ENCODE measurements at places on chromosomes 6 and 20.

DNA sequence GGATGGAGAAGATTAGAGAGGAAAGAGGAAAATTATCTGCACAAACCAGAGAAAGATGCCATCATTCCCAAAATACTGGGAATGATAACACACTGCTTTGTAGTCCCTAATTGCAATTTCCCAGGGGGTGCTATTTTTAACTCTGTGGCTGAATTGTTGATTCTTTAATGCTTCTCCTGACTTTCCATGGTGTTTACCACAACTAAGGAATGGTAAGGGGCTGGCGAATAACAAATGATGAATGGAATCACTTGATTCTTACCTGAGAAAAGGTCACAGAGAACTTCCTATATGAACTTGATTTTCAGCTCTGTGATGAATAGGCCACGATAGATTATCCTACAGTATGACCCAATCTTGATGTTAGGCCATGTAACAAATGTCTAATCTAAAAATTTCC, 22.0 kb upstream of the IGF2R start:
- no peak for DNase-seq

- no peak for DNase-seq
These were observed 78.3 kb downstream of the PHIP start for GRCh38 chr6:78999737-79000136.

- peak; percentile 45 for DNase-seq
These were observed 168.5 kb downstream of the CDC5L start for GRCh38 chr6:44556046-44556445.

DNA sequence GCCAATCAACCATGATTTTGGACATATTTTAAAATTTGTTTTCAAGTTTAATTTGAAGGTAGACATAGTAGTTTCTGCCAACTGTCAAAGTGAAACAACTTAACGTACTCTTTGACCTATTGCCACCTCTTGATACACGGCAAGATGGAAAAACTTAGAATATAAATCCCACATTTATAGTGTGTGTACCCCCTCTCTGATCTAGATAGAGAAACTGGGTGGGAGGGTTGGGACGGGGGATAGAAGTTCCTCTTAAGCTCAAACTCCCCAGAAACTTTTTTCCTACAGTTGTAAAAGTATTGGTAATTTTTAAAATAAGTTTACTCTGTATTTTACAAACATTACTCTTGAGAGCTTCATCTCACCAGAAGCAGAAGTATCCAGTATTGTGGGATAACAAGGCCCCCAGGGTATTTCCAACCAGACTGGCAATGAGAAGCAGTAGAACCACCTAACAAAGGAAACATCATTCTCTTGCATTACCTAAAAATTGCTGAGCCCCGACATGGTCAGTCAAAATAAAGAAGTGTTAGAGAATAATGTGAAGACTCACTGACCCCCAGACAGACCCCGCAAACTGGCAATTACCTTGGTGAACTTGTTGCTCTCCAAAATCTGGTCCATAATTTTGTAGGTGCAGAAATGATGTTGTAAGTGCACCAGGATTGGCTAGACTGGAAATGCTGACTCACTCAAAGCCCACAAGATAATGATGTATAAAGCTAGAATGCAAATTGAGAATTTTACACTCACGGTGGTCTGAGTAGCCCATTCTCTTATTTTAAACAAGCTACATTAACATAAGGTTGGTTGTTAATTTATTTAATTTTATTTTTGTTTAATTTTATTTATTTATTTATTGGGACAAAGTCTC, 74.7 kb upstream of the TNFAIP3 start:
- no peak for DNase-seq

- peak; percentile 75 for DNase-seq
These were observed 151.1 kb upstream of the HCRTR2 start for GRCh38 chr6:55023230-55023629.

GRCh38 chr20:33704197-33704924, 15.7 kb downstream of the PXMP4 start:
- DNase-seq: no peak

GRCh38 chr6:134074151-134075055, 22.0 kb upstream of the SLC2A12 start:
- no peak for DNase-seq

DNA sequence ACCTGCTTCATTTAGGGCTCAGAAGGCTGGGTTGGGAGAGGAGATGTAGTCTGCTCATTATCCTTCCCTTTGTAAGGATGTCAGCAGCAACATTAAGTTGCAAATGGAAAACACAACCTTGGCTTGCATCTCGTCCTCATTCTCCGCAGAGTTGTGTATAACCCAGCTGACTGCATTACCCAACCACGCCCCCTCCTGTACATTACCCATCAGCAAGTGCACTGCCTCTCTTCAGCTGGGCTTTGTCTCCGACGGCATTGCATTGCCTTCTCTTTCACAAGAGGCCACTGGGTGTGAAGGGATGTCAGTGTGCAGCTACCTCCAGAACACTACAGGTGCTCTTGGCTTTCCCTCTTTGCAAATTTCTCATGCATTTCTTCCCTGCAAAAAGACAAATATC, 128.7 kb upstream of the TSHZ2 start:
- DNase-seq: no peak

GRCh38 chr6:110352563-110353262, 5.4 kb downstream of the METTL24 start:
- no peak for DNase-seq

GRCh38 chr6:7841781-7842468, 68.7 kb downstream of the TXNDC5 start:
- DNase-seq: peak; percentile 23

DNA sequence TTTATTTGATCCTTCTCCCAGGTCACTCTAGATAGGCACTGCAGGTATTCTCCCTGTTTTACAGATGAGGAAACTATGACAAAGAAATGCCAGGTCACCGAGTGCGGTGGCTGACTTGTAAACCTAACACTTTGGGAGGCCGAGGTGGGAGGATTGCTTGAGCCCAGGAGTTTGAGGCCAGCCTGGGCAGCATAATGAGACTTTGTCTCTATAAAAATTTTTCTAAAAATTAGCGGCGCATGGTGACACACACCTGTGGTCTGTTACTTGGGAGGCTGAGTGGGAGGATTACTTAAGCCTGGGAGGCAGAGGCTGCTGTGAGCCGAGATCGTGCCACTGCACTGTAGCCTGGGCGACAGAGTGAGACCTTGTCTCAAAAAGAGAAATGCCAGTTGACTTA, 5.1 kb downstream of the RALGAPB start:
- DNase-seq: no peak

DNA sequence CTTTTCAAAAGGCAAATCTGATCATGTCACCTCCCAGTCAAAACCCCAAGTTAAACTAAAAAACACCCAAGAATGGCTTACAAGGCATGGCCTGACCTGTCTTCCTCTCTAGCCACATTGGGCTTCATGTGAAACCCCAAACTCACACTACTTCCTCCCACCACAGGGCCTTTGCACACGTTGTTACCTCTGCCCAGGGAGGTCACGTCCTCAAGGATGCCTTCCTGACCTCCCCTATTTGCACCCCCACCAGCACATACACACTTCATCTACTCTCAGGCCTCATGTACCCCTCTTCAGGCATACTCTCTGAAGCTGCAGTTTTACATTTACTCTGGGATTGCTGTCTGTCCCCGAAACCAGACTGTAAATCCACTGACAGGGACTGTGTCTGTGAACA, 6.1 kb downstream of the EZR start:
- DNase-seq: no peak
